Activated T-helper 1 cell treated with anti-CD3 and anti-CD28 coated beads, Interleukin-12 subunit alpha, Interleukin-12 subunit beta, Interleukin-2, Interleukin-4 antibody, amounts not matched to agents 30 ng/mL and 10 ng/mL and 1 ng/mL, durations not matched to agents 14 hours and 24 hours and 36 hours (primary cell): ENCODE measurements at places on chromosomes 4 and X. TPM values are rescaled to one million over a fixed set of nuclear protein-coding genes. Genes with fewer than 3 reads are reported as not detected.
A peak's percentile ranks its signal among the peaks of the same experiment; 100 is the strongest.

DNA sequence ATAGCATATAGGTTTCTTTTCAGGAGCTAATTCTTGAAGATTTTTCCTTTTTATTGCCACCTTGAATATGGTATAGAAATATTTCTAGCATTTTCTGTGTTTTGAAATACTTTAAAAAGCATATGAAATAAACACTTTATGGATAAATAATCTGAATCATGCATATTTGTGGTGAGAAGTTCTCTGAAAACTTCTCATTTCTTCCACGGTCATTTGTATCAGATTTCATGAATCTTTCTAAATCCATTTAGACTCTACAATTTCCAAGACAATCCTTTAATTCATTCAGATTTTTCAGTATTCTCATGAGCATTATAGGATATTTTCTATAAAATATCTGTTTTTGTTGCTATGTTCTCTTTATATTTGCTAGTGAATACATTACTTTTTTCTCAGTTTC is 16.2 kb upstream of the CA5B start:
- no peak for DNase-seq

DNA sequence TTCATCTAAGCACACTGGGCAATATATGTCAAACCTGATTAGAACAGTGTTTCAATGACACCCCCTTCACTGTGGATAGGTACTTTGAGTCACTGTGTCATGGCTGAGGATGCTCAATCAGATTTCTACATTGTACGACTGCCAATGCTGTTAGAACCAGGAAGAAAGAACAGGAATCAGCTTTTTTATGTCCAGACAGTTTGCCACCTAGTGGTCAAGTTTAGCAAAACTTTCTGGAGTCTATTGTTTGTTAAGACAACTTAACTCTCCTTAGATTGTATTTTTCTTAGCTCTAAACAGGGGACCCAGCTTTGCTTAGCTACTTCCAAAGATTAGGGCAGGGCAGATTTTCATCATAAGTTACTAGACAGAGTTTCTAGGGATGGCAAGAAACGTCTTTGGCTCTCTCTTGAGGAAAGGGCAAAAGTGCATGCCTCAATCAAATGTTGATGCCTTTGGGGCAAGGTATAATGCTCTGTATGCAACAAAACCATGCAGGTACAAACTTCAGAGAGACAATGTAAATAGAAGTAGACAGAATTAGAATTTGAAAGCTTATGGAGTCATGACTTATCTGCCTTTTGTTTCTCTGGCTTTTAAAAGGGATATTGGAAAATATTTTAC is 40.5 kb upstream of the BMP3 start:
- no peak for DNase-seq

GRCh38 chr4:105306158-105306781 is 159.6 kb downstream of the TET2 start:
- DNase-seq = peak; percentile 60

GRCh38 chrX:21166272-21166982 is 207.8 kb upstream of the CNKSR2 start:
- no peak for DNase-seq

GRCh38 chr4:172348426-172348825 is 535.2 kb downstream of the GALNTL6 start:
- DNase-seq = no peak

DNA sequence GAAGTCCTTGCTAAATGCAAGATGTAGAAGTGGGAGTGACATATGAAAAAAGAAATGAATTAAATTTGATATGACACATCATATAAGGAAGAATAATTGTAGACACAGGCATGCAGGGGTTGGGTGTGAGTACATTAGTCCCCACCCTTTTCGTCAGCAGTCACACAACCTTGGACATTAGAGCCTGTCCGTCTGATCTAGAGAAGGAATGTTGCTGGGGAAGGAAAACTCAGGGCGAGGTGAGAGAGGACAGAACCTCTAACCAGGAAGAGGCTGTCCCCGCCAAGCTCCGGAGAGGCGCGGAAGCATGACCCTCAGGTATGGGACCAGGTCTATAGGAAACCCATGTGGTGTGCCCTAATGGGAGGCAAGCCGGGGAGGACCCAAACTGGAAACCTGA is 102.1 kb downstream of the RELL1 start:
- DNase-seq = no peak

DNA sequence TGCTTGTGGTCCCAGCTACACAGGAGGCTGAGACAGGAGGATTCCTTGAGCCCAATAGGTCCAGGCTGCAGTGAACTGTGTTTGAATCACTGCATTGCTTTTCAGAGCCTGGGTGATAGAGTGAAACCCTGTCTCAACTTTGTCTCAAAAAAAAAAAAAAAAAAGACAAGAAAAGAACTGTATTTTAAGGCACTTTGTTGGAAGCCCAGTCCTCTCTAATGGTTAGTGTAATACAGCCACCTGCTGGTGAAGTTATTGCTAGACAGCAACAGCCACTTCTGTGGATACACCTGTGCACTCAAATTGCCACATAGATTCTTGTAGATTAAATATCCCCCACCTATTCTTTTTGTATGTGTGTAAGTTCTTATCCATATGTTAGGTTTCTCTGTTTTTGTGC is 10.1 kb upstream of the FGG start:
- no peak for DNase-seq

GRCh38 chrX:109830157-109830703 is 97.2 kb upstream of the ACSL4 start:
- DNase-seq = no peak

Gene GPR82
- total RNA-seq = 0.08 and 0.49 TPM in 2 replicates

Gene PWWP3B
- not detected in 2 replicates for total RNA-seq

Gene UCP1
- not detected in 2 replicates for total RNA-seq

Gene RBMXL3
- total RNA-seq = not detected in 2 replicates

Gene OTC
- not detected in 2 replicates for total RNA-seq
